ENCODE measurements at places on chromosomes 5 and 9.

DNA sequence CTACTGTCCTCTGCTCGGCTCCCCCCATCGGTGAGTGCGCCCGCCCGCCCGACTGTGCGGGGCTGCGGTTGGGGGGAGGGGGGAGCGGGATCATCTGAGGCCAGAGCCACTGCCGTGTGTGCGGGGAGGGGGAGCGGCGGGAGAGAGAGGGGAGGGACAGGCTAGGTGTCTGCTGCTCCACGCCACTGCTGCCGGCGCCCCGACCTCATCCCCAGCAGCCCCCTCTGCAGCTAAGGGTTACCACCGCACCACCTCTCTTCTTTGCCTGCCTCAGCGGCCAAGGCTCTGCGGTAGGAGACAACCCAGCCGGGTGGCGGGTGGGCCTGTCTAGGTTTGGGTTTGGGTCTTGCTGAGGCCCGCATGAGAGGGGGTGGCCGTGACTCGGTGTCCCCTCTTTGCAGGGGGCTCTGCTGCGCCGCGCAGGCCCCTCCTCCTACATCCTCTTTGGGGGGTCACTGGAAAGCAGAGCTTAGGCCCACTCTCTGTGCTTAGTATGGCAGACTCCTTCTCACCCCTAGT lies 670 bp upstream of the PURA start:
- DNase-seq: no peak

DNA sequence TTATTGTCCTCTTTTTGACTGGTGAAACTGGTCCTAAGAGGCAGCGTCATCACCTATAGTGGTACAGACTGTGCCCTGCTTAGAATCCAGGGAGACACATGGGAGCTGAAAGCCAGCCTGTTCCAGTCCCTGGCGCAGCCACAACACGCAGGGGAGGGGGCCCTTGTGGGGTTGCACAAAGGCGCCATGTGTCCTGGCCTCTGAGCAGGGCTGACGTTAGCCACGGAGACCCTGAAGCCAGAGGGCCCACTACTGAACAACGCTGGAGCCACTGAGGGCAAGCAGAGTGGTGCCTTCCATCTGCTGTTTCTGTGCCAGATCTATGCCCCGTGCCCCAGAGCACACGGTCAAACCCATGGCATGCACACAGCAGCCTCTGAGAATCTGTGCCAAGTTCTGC lies 147.3 kb downstream of the ACTL7B start:
- DNase-seq: no peak

DNA sequence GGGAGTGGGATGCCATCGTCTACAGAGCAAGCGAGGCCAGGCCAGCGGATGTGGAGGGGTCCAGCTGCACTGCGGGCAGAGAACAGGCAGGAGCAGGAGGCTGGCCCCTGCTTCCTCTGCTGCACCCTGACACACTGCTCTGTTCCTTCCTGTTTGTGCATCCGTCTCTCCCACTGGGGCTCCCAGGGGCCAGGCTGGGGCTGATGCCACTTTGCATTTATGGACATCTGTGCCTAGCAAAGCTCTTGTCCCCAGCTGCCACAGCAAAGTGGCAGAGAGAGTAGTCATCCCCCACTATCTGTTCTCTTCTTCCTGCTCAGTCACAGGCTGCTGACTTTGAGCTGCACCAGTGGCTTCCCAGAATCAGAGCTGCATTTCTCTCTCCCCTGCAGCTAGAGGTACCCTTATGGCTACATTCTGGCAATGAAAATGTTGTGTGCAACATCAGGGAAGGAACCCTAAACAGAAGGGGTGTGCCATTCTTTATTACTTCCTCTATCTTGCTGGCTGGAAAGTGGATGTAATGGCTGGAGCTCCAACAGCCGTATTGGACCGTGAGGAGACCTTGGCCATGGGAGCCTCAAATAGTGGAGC lies 4.2 kb upstream of the NINJ1 start:
- no peak for DNase-seq

- peak; percentile 51 for DNase-seq
These were observed 72.3 kb downstream of the ICE1 start for GRCh38 chr5:5494489-5495402.
